Activated T-helper 1 cell treated with anti-CD3 and anti-CD28 coated beads, Interleukin-12 subunit alpha, Interleukin-12 subunit beta, Interleukin-2, Interleukin-4 antibody, amounts not matched to agents 30 ng/mL and 10 ng/mL and 1 ng/mL, durations not matched to agents 14 hours and 24 hours and 36 hours (primary cell): ENCODE measurements at places on chromosomes 1 and 21. TPM values are rescaled to one million over a fixed set of nuclear protein-coding genes. Genes with fewer than 3 reads are reported as not detected.

DNA sequence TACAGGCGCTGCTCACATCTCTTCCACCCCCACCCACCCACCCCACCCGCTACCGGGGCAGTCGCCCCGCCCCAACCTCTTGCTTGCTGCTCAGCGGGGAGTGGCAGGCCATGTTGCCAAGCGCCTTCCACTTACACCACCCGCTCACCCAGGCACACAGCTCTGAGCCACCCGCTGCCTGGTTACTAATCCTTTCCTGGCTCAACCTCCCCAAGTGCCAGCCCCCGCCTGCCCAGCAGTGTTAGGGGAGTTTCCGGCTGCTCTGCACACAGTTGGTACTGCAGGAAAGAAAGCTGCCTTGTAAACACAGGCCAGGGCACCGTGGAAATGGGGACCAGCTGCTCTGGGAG is 56.2 kb downstream of the LACTBL1 start:
- no peak for DNase-seq

Gene TTC24
- total RNA-seq, result 3.7 and 4.1 TPM in 2 replicates

Gene ANKRD35
- total RNA-seq, result 0.37 and 0.52 TPM in 2 replicates

GRCh38 chr1:10399444-10399941 is 629 bp downstream of the PGD start:
- no peak for DNase-seq

- no peak for DNase-seq
Measured at GRCh38 chr1:12014141-12014991, 4.9 kb upstream of the MIIP start.

Gene RHCE
- 0.17 TPM in 1 of 2 replicates, not detected in the other for total RNA-seq

- DNase-seq, result no peak
Measured at GRCh38 chr1:203058676-203058935, 27.2 kb downstream of the MYOG start.

DNA sequence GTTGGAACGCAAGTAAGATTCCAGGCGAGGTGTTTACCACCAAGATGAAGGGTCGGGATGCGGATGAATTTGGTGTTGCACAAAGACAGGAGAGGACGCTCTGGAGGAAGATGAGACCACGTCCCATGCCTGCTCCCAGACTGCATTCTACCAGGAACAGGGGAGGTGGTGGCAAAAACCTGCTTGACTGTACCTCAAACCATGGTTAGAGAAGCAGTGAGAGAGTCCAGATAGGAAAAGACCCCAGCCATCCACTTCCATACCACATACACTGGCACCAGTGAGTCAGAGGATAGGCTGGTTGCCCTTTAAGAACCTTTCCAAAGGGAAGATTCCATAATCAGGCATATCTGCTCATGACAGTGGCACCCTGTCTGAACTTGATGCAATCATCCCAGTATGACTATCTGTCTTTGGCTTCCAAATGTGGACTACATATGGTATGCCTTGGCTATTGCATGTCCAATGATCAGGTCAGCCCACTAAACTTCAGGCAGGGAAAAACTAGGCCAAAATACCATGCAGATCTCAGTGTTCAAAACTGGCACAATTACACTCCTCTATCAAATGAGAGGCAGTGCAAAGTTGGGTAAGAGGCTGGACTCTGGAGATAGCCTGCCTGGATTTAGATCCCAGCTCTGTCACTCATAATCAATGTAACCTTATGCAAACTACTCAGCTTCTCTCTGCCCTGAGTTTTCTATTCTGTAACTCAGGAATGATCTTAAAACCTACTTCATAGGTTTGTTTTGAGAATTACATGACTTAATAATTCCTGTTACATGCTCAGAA is 20.6 kb downstream of the NPR1 start:
- DNase-seq, result no peak

GRCh38 chr1:84675106-84675505 is 15.2 kb downstream of the SSX2IP start:
- DNase-seq, result no peak

DNA sequence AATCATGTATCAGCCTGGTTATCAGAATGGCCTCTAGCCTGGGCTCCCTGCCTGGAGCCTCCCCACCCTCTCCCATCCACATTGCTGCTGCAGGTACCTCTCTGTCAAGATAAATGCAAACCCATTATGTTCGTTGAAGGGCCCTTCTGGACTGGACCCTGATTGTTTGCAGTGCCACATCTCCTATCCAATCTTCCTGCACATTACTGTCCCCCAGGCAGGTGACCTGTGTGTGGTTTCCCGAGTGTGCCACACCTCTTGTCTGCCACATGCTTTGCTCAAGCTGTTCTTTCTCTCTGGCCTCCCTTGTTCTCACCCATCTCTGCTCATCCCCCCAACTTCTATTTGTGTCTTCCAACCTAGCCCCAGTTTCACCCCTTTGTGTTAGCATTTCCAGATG is 32.4 kb downstream of the IER5 start:
- DNase-seq, result no peak

Gene LAMC2
- total RNA-seq, result 0.16 and 0.22 TPM in 2 replicates

DNA sequence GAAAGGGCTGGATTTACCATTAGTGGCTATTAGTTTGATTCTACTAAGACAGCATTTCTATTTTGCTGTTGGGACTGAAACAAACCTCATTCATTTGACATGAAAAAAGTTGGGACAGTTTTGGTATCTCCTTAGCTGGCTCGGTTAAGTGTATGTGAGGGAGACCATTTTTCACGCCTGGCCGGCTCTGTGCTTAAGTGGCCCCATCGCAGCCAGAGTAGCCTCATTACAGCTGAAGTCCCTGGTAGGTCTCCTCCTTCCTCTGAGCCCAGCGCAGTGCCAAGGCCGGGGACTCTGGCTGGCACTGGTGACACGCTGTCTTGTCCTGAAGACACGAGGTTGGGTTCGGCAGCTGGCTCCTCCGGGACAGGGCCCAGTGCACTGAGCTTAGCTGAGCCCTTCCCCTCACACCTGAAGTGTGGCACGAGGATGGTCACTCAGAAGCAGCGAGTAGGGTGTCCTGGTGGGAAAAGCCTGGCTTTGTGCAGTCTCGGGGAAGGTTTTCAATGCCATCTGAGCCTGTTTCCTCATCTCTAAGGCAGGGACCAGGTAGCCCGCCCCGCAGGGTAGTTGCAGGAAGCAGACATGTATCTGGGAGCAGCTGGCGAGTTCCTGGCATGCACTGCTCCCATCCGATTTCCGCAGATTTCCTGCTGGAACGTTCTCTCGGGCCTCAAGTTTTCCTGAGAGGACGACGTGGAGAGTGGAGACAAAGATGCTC is 196.5 kb downstream of the DYRK1A start:
- DNase-seq, result no peak

DNA sequence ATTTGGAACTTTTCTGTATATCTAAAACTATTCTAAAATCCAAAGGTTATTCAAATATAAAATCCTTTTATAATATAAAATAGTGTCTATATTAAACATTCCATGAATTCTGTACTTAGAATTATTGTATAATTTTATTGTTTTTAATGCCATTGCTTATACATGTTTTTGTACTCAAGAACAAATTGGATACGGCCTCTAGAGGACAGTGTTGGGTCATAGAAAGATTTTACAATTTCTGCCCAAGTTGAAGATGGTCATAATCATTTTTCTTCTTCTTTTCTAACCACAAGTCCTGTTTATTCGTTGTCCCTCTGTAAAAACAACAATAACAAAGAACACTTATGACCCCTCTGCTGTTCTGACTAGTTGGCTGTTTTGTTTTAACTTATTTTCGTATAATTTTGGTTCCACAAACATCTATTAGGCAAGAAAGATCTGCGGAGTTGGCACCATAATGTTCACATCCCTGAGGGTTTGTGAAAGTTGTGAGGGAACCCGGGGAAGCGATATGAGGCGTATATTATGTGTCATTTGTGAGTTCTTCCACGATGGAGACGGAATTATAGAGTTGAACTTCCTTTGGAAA is 75.7 kb upstream of the KIF26B start:
- DNase-seq, result no peak

DNA sequence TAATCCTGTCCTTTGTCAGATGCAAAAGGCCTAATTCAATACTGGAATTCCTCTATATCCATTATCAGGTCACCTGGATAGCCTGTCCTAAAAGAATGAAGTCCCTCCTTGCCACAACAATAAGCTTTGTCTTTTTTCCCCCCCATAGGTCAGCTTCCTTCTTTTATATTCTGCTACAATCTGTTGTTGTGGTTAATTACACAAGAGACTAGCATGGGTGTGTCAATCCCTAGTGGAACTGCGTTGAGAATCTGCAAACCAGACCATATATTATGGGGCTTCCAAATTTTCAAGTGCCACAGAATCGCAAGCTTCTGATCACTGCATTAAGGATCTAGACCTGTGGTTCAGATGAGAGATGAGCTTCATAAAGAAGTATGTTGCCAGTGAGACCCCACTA is 349.6 kb downstream of the SMYD3 start:
- DNase-seq, result no peak

Gene LRRC38
- total RNA-seq, result not detected in 2 replicates

DNA sequence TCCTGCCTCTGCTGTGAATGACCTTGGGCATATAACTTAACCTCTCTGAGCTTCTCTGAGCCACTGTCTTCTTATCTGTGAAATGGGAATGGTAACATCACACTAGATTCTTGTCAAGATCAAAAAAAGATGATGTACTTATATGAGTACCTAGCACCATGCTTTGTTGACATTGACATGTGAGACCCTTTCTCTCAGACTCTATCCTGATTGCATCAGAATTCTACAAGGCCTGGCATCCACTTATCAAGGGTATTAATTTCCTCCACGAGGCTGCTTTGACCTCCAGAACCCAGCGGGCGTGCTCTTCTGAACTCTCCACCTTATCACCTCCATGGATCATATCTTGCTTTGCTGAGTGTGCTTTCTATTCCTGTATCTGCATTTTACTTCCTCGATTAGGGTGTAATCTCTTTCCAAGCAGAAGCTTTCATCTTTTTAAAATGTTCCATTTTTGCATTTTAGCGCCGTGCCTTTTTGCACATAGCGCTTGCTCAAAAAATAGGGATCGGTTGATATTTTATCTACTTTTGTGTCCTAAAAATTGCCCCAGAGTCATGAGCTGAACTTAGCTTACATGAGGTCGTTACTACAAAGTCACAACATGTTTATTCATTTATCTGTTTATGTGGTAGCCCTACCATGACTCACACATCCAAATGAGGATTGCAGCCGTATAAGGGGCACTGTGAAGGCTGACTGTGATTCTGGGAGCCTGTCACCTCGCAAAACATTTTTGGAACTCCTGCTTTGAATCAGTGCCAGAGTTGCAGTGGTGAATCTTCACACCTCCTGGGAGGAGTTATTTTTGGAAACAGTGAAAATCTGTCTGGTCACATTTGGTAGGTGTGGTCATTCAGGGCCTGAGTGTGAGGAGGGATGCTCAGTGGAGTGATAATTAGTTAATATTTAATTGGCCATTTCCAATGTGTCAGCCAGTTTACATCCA is 63.2 kb downstream of the IER5 start:
- no peak for DNase-seq

Gene SEC22B
- 22.3 and 22.6 TPM in 2 replicates for total RNA-seq

DNA sequence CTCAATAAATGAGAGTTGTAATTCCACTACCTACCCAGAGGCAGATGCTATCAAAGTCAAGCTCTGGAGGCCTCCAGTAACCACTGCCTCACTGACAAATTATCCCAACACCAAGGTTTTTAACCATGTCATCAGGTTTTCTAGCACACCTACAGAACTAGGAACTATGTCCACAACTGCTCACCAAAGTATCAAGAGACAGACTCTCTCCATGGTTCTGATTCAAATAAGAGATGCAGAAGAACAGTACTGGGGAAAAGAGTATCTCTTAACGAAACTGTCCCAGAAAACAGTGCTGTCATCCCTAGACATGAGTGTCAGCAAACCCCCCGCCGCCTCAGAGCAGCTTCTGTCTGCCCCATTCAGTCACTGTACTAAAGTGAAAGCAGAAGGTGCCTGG is 301.7 kb downstream of the OMA1 start:
- DNase-seq, result no peak

Gene C1orf141
- total RNA-seq, result not detected in 2 replicates

GRCh38 chr1:119336848-119337247 is 31.7 kb upstream of the HAO2 start:
- no peak for DNase-seq

DNA sequence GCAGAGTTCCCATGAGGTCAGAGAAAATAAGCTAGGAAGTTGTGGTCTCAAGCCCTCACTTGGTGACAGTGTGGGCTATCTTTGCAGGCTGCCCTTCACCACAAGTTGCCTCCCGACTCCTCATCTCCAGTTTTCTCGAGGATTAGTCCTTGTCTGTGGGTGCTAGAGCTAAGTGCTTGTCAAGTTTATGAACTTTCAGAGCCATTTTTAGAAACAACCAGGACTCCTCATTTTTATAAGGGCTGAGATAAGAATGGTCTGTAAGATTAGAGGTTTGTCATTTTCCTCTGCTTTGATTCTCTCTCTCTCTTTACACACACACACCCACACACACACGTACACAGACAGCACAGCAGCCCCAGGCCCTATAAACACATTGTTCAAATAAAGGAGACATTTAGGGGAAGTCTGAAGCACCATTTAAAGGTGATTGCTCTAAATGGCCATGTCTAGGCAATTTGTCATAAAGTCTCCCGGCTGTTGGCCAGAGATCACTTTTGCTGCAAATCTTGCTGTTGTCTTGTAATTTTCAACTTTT is 127.2 kb downstream of the LACTBL1 start:
- no peak for DNase-seq

Gene KCNQ4
- total RNA-seq, result 0.78 and 0.88 TPM in 2 replicates

DNA sequence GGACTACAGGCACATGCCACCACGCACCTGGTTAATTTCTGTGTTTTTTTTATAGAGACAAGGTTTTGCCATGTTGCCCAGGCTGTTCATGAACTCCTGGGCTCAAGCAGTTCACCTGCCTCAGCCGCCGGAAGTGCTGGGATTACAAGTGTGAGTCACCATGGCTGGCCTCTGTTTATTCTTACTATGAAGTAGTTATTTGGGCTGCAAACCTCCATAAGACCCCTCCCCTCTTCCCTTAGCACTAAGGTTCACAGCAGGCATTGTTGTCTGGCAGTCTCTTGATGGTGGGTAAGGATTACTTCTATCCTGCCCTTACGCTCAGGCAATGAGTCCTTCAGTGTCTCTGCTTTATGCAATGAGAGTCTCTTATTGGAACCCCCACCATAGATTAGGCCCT is 51.8 kb downstream of the ANGPTL1 start:
- DNase-seq, result no peak

Gene B4GALT2
- 51.2 and 51.3 TPM in 2 replicates for total RNA-seq

Gene FCRL6
- total RNA-seq, result not detected in 2 replicates

- no peak for DNase-seq
Measured at GRCh38 chr1:60448850-60449249, 375.3 kb upstream of the C1orf87 start.

Gene ILDR2
- 11.3 and 14.4 TPM in 2 replicates for total RNA-seq

GRCh38 chr1:35866991-35867390 is 16.0 kb upstream of the AGO1 start:
- no peak for DNase-seq

Gene RIPK4
- not detected in 2 replicates for total RNA-seq

Gene TMEM240
- 0.41 and 1.0 TPM in 2 replicates for total RNA-seq

DNA sequence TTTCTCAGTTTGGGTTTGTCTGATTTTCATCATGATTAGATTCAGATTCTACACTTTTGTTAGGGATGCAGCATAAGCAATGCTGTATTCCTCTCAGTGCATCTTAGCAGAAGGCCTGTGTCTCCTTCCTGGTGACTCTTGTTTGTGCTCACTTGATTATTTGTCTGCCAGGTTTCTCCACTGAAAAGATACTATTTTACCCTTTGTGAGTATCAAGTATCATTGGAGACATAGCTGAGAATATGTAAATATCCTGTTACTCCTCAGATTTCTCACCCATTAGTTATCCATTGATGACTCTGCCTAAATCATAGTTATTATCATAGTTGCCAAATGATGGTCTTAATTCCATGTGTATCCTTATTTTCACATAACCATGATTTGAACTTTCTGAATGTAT is 148.5 kb downstream of the POU2F1 start:
- DNase-seq, result no peak

GRCh38 chr1:28761189-28761588 is 24.4 kb downstream of the YTHDF2 start:
- no peak for DNase-seq

- no peak for DNase-seq
Measured at GRCh38 chr1:1310476-1311053, 2.2 kb downstream of the PUSL1 start.
